ENCODE measurements at places on chromosomes 11 and 22. TPM values are rescaled to one million over a fixed set of nuclear protein-coding genes. Genes with fewer than 3 reads are reported as not detected.

The BRSK2 gene
- polyA plus RNA-seq: 1.1 TPM

- DNase-seq: peak; percentile 66
These were observed 395.0 kb upstream of the CCDC90B start for GRCh38 chr11:83681031-83681781.

DNA sequence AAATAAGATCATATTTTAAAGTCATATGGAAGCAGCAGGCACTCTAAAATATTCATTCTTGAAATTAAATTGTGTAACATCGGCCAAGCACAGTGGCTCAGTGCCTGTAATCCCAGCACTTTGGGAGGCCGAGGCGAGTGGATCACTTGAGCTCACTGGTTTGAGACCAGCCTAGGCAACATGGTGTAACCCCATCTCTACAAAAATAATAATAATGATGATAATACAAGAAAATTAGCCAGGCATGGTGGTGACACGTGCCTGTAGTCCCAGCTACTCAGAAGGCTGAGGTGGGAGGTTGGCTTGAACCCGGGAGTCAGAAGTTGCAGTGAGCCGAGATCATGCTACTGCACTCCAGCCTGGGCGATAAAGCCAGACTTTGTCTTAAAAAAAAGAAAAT, 77.4 kb downstream of the TRIM29 start:
- DNase-seq: no peak

- no peak for DNase-seq
These were observed 354.8 kb downstream of the TENM4 start for GRCh38 chr11:79086056-79086455.

- DNase-seq: no peak
These were observed 10.2 kb downstream of the BID start for GRCh38 chr22:17764036-17764435.

DNA sequence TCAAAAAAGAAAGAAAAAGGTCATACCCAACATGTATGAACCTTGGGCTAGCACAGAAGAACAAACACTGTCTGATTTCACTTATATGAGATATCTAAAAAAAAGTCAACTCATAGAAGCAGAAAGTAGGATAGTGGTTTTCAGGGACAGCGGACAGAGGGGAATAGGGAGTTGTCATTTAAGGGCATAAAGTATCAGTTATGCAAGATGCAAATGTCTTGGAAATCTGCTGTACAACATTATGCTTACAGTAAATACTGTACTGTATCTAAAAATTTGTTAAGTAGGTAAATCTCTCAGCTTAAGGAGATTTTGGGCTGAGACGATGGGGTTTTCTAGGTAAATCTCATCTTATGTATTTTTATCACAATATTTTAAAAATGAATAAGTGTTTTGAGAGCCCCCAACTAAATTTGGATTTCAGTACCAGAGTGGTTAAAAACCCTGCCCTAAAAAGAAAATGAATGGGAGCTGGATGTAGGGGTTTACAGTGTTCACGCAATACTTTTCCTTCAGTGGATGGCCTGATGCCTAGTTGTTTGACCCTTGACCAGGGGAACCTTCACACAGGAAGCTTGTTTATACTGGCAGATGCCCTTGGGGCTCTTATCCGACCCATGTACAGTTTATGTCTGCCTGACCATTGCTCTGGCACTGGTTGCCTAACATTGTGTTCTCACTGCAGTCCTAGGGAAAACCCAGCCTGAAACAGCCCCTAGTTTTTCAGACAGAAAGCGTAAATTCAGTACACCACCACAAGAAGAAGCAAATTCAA, 34.8 kb downstream of the SLC22A9 start:
- DNase-seq: no peak

The MED19 gene
- 13.3 TPM for polyA plus RNA-seq

GRCh38 chr11:133951327-133952198, 5.2 kb downstream of the IGSF9B start:
- no peak for DNase-seq

DNA sequence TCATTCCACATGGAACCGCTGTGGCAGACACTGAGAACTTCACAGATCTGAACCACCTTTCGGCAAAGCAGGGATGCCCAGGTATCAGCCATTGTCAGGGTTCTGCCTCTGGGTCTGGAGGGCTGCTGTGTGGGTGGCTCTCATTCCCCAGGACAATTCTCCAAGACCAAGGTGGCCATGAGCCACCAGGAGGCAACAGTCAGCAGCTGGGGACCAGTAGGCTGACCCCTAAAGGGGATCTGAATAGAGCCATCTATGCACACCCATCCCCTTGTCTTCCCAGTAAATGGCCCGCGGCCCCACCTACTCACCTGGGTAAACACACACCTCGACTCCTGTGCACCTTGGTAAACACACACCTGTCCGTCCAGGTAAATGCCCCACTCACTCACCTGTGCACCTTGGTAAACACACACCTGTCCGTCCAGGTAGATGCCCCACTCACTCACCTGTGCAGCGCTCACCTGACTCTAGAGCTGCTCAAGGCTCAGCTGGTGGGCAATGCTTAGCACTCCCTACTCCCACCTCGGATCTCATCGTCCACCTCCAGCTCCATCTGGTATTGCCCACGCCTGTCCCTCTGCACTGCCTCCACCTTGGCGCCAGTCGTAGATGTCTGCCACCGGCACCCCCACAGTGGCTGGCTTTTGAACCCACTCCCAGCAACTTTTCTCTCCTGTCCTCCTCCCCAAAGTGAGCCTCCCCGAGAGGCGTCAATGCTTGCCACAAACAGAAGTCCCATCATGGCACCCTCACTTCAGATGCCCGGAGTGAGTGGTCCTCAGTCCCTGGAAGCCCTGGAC, 10.2 kb downstream of the SLC25A1 start:
- DNase-seq: no peak

- no peak for DNase-seq
These were observed 150.9 kb upstream of the THY1 start for GRCh38 chr11:119573858-119574257.

DNA sequence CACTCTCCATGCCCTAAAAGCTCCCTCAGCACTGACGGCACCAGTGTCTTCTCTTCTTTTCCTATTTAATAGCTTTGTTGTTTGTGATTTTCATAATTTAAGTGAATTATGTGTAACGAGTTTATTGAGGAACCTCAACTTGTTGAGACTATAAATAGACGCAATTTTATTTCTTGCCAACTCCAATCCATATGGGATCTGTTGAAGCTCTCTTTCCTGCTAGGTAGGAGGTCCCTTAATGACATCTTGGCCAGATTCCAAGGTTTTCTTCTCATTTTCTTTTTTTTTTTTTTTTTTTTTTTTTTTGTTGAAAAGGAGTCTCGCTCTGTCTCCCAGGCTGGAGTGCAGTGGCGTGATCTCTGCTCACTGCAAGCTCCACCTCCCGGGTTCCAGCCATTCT, 14.2 kb downstream of the RTL6 start:
- DNase-seq: no peak

GRCh38 chr11:2311353-2312133, 9.7 kb downstream of the TSPAN32 start:
- no peak for DNase-seq

The CPT1B gene
- 52.6 TPM for polyA plus RNA-seq

The CNGA4 gene
- polyA plus RNA-seq: 0.27 TPM

- no peak for DNase-seq
These were observed 82.8 kb downstream of the FEZ1 start for GRCh38 chr11:125413226-125413625.

The RIMBP3B gene
- not detected for polyA plus RNA-seq

GRCh38 chr22:40310081-40310767, 36.1 kb upstream of the ADSL start:
- peak; percentile 80 for DNase-seq

DNA sequence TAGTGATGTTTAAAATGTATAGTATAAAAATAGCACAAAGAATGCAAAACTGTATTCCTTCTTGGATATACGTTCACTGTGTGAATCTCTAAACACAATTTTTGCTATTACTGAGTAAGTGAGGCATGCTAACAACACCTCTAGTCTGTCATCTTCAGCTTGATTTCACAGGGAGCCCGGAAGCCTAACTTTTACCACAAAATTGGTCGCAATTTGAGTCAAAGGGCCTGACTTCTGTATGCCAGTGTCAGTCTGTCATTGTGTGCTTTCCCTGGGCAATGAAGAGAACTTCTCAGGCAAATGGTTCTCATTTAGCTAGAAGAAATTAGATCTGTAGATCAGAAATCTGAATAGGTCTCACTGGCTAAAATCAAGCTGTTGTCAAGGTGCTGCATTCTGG, 1059.5 kb downstream of the FAM181B start:
- DNase-seq: no peak

The IRAG1 gene
- polyA plus RNA-seq: 6.4 TPM

The BIRC3 gene
- polyA plus RNA-seq: 1.7 TPM

DNA sequence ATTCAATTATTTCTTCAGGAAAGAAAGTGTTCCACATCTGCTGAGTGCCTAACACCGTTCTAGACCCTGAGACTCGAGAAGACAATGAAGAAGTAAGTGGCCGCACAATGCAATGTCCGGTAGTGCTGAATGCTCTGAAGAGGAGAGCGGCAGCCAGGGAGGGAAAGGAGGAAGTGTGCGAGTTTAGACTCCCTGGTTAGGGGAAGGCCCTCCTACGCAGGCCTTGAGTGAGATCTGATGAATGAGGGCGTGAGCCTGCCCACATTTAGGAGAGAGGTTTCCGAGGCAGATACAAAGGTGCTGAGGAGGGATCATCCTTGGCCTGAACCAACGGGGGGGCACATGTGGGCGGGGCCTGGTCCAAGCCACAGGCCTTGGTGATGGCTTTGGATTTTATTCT, 558.6 kb downstream of the NTM start:
- no peak for DNase-seq

DNA sequence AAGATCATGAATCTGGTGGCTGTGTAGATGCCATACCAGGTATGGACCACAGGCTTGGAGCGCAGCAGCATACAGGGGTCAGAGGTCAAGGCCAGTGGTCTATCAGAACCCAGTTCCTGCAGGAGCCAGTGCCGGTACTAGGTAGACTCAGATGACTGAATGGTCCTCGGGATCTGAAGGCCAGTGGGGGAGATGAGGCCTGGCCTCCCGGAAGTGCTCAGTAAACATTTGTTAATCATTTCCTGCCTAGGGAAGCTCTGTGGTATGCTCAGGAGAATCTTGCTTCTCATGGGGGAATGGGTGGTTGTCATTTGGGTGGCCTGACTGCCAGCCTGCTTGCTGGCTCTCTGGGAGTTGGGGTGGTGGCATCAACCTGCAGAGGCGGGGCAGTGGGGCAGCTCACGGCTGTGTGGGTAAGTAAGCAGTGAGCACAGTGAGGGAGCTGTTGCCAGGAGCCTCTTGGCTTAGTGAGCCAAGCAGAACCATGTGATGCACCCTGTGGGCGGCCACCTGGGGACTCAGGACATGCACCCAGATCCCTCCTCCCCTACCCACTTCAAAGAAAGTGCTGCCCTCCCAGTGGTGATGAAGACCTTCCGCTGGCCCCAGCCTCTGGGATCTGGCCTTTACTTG, 33.0 kb downstream of the PTPRJ start:
- no peak for DNase-seq

The RFPL2 gene
- polyA plus RNA-seq: not detected

- no peak for DNase-seq
These were observed 17.3 kb upstream of the CD82 start for GRCh38 chr11:44548032-44548695.

The SAA2 gene
- not detected for polyA plus RNA-seq

- no peak for DNase-seq
These were observed 54.6 kb downstream of the OTOG start for GRCh38 chr11:17601676-17602075.

DNA sequence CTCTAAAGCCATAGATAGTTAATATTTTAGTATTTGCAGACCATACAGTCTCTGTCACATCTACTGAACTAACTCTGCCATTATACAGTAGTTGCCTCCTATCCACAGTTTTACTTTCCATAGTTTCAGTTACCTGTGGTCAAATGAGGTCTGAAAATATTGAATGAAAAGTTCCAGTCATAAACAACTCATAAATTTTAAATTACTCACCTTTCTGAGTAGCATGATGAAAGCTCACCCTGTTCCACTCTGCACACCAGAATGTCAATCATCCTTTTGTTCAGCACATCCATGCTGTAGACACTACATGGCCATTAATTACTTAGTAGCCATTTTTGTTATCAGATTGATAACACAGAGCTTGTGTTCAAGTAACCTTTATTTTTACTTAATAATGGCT, 51.7 kb upstream of the ME3 start:
- no peak for DNase-seq

The GRAP2 gene
- 0.79 TPM for polyA plus RNA-seq

- DNase-seq: no peak
These were observed 10.0 kb upstream of the MMP1 start for GRCh38 chr11:102807921-102808320.

GRCh38 chr11:63937713-63938478, 906 bp upstream of the NAA40 start:
- DNase-seq: no peak

DNA sequence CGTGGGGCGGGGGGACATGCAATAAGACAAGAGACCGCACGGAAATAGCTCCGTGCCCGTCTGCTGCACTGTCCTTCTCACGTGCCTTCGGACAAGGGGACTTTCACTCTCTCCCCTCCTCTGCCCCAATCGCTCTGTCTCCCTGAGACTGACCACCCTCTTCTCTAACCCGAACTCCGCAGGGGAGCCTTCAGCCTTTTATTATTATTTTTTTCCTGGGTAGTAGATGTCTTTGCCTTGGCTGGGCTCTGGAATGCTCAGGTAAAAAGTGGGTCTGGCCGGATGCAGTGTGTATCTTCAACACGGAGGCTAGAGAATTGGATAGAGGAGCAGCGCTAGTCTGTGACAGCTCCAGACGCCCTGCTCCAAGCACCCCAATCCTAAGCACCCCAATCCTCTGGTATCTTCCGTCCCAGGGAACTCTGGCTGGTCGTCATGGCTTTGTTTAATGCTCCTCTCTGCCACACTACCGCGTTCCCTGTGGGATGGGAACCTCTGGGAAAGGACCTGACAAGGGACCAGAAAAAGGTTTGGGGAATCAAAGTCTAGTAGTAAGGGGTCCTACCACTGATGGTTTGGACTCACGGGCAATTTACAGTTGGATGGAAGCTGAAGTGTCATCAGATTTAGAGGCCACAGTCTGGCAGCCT, 25.1 kb upstream of the ROBO3 start:
- DNase-seq: no peak

The MIOX gene
- polyA plus RNA-seq: not detected

The ETS1 gene
- polyA plus RNA-seq: 52.4 TPM

- DNase-seq: peak; percentile 70
These were observed 38.5 kb downstream of the RIBC2 start for GRCh38 chr22:45451972-45452371.

DNA sequence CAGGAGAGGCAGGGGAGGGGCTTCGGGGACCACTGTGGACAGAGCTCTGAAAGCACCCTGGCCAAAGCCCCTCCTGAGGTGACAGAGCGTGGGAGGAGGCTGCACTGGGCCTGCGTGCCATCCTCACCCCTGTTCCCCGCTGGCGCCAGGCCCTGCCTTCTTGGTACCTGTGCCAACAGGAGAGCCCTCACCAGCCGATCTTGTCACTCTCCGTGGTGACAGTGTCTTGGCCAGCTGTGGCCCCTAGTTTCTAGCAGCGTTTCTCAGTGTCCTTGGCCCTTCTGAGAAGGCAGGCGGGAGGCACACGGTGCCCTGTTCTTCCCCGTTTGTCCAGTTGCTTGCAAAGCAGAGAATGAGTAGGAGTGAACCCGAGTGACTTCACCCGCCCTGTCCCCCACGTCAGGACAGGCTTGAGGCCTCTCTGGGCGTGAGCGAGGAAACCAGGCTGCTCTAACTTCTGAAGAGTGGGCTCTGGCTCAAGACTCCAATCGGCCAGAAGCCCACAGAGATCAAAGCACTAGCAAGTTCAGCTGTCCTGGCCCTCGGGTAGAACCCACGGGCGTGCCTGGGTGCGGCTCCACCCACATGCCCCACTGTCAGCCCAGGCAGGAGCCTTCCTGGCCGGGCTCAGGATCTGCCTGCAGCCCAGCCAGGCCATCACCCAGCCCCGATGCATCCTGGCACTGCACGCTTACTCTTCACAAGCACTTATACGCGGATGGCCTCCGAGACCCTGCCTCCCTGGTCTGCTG, 60.2 kb upstream of the EMID1 start:
- DNase-seq: no peak

GRCh38 chr11:111846636-111847035, 24.7 kb downstream of the ALG9 start:
- no peak for DNase-seq

Measured in hindlimb muscle (tissue), 1 donor.